ENCODE measurements at places on chromosomes 2 and 18.
A peak's percentile ranks its signal among the peaks of the same experiment; 100 is the strongest.

- DNase-seq = no peak
Measured at GRCh38 chr2:65562890-65563289, 130.5 kb upstream of the SPRED2 start.

- peak; percentile 41 for DNase-seq
Measured at GRCh38 chr2:53512071-53512826, 255.4 kb upstream of the CHAC2 start.

GRCh38 chr18:24189007-24189528 lies 50.2 kb downstream of the CABYR start:
- DNase-seq = no peak

DNA sequence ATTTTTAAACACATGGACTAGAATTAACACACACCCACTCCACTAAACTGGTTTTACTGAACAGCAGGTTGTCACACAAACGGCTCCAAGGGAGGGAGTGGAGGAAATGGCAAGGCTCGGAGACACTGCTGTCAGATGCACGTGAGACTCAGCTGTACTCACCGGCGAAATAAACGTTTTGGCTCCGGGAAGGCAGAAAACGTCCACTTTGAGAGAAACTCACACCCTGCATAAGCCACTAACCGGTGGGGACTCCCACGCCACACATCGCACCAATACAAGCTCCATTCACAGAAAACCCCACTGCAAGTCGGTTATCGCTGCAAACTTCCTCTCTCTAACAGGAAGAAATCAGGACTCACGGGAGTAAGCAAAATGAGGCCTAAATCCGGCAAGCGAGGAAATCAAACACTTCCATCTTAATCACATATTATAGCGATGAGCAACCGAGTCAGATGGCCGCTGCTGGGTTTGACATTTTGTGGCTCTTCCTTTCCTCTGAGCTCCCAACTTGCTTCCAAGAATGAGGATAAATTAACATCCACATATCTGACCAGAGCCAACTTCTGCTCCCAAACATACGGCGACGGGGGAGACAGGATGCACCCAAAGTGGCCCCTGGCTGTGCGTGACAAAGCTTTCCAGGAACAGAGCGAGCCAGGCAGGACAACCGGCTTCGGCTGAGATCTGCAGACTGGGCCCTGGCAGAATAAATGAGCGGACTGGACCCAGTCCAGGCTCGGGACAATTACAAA lies 63.5 kb downstream of the HDAC4 start:
- no peak for DNase-seq

- no peak for DNase-seq
Measured at GRCh38 chr2:979069-979928, 28.6 kb downstream of the SNTG2 start.

DNA sequence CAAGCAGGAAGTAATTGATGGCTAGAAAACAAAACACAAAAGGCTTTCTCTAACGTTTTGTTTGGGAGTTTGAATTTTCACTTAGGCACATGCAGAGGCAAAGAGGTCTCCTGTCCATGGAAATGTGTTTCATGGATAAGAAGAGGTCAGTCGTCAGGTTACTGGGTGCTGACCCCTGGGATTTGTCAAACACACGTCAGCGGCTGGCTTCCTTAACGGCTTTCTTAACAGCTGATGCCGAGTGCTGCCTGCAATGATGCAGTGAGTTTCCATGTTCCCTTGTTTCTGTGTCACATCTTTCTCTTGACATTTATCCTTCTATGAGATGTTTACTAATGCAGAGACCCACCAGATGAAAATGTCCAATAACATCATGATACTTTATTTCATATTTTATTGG lies 31.7 kb downstream of the GPR39 start:
- no peak for DNase-seq

DNA sequence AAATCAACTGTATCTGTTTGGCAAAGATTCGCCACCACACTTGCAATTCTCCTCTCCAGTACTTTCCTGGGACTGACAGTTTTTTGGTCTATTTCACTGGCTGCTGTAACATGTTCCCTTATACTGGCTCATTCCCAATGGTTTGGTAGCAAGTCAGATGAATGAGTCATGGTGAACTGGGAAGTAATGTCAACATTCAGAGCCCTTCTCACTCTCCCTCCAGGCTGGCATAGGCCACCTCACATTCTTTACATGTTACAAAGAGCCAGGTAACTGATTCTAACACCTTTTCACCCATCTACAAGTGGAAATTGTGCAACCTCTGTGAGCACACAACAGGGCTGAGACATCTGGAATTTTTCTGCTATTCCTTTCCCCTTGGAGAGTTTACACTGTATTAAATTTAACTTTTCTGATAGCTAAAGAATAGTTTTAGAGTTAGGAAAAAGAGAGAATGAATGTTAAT lies 111.3 kb upstream of the TLK1 start:
- peak; percentile 93 for DNase-seq

GRCh38 chr2:145845207-145845894 lies 1325.4 kb upstream of the ZEB2 start:
- DNase-seq = peak; percentile 33

GRCh38 chr2:50885948-50886347 lies 146.0 kb downstream of the NRXN1 start:
- DNase-seq = no peak

DNA sequence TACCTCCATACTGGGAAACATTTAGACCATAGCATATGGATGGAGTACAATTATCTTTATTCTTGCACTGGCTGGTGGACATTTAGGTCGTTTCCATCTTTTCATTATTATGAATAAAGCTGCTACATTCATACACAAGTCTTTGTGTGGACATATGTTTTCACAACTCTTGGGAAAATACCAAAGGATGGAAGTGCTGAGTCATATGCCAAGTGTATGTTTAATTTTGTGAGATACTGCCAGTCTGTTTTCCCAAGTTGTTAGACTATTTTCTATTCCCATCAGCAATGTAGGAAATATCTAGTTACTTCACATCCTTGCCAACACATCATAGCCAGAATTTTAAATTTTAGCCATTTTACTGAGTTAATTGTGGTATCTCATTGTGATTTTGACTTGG lies 91.5 kb downstream of the GALNT13 start:
- DNase-seq = no peak

- DNase-seq = peak; percentile 89
Measured at GRCh38 chr2:12619975-12620374, 96.8 kb upstream of the TRIB2 start.

GRCh38 chr18:24031916-24032315 lies 17.4 kb downstream of the TTC39C start:
- DNase-seq = no peak

DNA sequence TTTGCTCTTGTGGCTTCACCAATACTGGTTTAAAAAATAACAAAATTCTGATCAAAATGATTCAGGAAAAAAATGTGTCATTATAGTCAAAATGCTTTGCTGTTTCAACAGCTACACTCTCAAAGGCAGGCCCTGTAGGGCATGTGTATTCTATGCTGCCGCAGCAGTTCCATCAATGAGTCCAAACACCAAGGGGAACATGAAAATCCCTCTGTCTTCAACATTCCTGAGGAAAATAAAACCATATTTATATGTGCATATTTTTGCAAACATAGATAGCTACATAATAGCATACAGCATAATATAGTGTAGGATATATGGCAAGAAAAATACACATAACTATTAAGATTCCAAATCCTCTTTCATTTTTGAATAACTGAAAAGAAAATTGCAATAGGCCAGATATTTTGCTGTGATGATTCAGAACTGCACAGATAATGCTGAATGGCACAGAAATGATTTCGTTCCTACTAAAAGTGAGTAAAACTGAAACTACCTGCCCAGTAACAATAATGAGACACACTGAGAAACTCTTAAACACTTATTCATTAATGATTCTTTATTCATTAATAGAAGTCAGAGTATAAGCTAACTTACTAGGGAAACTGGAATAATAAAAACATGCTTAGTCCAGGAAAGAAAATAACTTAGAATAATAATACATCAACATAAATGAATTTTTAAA lies 343.8 kb downstream of the SUCLG1 start:
- no peak for DNase-seq

- DNase-seq = no peak
Measured at GRCh38 chr2:106343274-106343673, 124.9 kb downstream of the RGPD3 start.

DNA sequence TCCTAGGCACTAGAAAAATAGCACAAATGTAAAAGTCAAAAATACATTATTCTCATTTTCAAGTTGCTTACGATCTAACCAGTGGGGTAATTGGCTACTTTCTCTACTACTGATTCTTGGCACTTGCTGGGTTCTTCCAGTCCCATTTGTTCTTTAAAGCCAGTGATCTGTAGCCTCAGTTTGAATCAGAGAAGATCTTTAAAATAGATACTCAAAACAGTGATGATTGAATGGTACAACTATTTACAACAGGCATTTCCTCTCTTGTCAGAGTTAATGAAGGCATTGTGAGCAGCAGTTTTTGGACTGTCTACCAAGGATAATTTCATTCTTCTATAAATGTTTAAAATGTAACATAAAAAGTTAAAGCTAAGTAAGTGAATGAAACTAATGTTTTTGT lies 128.3 kb upstream of the FSIP2 start:
- no peak for DNase-seq

DNA sequence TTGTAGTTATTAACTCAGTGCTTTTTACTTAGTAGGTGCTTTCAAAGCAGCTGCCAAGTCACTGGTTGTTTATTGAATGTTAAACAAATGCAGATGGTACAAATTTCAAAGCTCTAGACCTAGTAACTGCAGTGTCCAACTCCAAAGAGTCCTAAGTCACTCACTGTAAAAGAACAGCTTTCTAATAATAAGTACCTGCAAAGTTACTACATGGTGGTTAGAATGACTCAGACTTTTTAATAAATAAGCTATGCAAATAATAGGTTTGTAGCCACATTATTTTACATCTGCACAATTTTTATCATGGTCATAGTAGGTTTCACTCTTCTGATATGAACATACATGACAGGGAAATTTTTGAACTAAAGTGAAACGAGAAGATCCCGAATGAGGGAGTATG lies 1620.4 kb upstream of the CELF4 start:
- DNase-seq = no peak

GRCh38 chr2:46480562-46480961 lies 1.2 kb downstream of the TMEM247 start:
- DNase-seq = no peak

GRCh38 chr18:63890950-63891304 lies 3.4 kb downstream of the SERPINB2 start:
- DNase-seq = no peak

DNA sequence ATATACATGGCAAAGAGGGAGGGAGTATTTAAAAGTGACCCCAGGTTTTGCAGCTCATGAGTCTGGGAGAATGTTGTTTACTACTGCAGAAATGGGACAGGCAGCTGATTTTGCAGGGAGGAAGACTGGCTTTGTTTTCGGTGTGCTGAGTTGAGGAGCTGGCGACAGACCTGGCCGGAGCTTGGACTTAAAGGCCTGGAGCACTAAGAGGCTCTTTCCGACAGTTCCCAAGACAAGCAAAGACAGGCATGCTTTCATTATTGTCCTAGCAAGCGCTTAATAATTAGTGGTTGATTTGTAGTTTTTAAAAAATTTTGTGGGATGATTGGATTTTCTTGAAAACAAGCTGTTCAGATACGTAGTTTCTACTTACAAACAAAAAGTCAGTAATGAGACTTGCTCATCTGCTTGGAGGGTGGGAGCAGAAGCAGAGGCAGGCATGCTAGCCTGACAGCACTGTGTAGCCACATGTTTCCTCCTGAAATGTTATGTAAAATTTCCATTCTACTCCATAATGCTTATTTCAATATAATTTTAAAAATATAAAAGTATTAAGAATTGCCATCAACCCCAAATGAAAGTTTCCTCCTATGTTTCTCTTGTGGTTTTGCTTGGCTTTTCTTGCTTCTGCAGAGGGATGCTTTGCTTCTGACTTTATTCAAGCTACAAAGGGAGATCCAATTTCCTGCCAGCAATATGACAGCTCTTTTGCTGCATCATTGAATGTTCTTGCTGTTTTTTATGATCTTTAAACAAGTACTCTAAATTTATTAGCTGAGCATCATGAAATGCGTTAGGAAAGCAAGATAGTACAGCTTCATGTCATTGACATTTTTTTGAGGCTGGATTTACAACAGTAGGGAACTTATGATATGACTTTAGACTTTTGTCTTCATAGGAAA lies 75.8 kb downstream of the PHLPP1 start:
- peak; percentile 61 for DNase-seq

- DNase-seq = no peak
Measured at GRCh38 chr2:238790833-238791230, 57.1 kb upstream of the TWIST2 start.

DNA sequence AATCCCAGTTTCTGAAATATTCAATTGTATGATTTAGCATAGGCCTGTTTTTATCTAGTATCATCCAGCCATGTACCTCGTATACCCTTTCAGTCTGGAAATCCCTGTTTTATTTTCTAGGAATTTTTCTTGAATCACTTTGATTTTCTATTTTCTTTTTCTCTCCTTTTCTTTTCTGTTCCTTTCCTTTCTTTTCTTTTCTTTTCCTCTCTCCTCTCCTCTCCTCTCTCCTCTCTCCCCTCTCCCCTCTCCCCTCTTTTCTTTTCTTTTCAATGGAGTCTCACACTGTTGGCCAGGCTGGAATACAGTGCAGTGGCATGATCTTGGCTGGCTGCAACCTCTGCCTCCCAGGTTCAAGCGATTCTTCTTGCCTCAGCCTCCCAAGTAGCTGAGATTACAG lies 63.5 kb downstream of the SMCHD1 start:
- no peak for DNase-seq

GRCh38 chr2:46547223-46548102 lies 68.1 kb downstream of the TMEM247 start:
- DNase-seq = no peak

GRCh38 chr2:140454717-140455116 lies 1674.5 kb upstream of the NXPH2 start:
- DNase-seq = peak; percentile 67

DNA sequence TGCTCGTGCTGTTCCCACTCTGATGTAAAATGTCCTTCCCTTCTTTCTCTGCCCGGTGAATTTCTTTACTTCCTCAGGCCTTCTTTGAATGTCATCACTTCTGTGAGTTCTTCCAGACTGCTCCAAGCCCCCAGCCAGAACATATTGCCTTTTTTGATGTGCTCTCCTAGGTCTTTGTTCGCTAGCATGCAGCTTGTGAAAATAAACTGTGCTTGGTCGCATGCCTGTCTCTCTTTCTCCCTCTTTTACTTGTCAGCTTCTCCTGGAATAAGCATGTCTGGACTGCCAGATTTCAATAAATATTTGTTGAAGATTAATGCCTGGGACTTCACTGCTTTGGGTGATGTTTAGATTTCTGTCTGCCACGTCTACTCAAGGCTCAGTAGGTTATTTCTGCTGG lies 82.7 kb upstream of the ARHGAP28 start:
- DNase-seq = no peak

- DNase-seq = no peak
Measured at GRCh38 chr2:193276069-193276468, 1081.3 kb upstream of the TMEFF2 start.

DNA sequence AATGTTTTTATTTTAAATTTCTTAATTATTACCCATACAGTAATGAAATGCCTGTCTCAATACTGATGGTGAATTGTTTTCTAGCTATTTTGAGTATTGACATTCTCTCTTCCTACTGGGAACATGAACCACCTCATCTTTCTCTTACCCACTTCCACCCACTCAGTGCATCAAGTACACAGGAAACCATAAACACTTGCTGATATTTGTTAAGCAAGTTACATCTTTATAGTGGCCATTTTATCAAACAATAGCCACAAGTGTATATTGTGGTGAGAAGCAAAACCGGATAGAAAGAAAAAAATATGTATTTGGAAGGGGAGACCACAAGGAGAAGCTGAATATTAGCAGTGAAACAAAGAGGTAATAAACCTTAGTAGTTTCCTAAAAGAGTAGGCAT lies 368.1 kb upstream of the HNRNPA3 start:
- no peak for DNase-seq

GRCh38 chr2:112006076-112006410 lies 49.0 kb upstream of the TMEM87B start:
- DNase-seq = peak; percentile 52
